Prostate gland (tissue), 2 donors: ENCODE measurements at places on chromosomes 4 and X. TPM values are rescaled to one million over a fixed set of nuclear protein-coding genes. Genes with fewer than 3 reads are reported as not detected.

The ZCCHC12 gene
- not detected for total RNA-seq

The PPP1R2C gene
- total RNA-seq, result not detected

The NPY2R gene
- not detected for total RNA-seq

The POU3F4 gene
- not detected for total RNA-seq

The EPGN gene
- total RNA-seq, result not detected

The PCYT1B gene
- total RNA-seq, result 6.9 TPM

The CYTL1 gene
- 1.4 TPM for total RNA-seq

The FDCSP gene
- total RNA-seq, result not detected

The FGF13 gene
- 18.0 TPM for total RNA-seq

The GLOD5 gene
- not detected for total RNA-seq

The GAGE1 gene
- total RNA-seq, result 9.8 TPM

The ERCC6L gene
- total RNA-seq, result 0.59 TPM

The SPANXD gene
- total RNA-seq, result not detected

The ETDC gene
- not detected for total RNA-seq

DNA sequence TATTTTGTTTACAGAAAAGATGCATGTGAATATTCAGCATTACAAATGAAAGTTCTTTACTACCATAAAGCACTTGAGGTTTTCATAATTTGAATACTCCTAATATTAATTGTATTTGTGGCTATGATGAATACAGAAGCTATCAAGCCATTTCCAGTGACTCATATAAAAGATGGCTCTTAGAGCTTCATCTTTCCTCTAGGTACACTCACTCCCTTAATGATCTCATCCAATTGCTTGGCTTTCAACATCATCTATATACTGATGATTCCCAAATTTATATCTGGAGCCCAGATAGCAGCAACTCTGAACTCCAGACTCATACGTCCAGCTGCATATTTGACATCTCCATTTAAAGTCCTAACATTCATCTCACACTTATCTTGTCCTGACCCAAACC, 183.4 kb upstream of the FAM241A start:
- DNase-seq, result no peak

DNA sequence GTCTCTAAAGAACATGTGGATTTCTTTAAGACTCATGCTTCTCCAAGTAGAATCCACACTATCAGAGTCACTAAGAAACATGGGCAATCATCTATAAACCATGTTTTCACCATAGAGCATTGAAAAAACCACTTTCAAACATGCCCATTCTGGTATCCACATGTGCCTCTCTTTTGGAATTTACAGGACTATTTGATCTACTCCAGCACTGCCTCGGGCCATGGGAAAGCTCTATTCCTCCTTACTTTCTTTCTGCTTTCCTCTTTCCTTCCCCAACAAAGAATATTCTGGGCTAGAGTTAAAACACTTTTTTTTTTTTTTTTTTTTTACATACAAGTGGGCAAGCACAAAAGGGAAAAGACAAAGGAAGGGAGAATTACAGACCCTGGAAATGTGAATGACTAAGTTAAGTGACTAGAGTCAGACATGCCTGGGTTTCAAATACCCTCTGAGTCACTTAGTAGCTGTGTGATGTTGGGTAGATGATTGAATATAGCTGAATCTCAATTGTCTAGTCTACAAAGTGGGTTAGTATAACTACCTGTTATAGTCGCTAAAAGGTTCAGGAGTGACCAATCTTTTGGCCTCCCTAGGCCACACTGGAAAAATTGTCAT, 847.7 kb upstream of the INTU start:
- DNase-seq, result no peak

GRCh38 chr4:88746206-88746605, 48.6 kb upstream of the NAP1L5 start:
- no peak for DNase-seq

- DNase-seq, result no peak
Measured at GRCh38 chr4:189304809-189305208, 635.9 kb upstream of the FRG1 start.

GRCh38 chr4:37588150-37588549, 98.0 kb downstream of the RELL1 start:
- DNase-seq, result no peak

DNA sequence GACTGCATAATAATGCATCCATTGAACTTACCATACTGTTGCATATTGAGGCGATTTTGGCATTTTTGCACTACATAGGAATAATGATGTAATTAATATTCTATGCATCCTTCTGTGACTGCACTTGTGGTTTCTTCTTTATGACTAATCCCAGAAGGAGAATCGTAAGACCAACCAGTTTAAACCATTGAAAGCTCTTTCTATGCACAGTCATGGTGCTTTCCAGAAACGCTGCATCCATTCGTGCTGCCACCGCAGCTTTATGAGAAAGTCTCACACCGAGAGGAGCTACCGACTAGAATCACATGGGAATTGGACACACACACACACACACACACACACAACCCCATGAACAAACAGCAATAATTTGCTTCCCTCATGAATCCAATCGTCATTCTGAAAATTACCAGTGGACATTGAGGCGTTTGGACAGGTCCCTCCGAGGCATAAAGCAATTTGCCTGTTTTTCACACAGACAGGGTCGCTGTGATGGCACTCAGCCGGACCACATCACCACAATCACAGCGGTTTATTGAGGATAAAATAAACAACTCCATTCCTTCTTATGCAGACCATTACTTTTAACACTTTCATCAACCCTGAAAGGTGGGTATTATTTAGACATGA, 64.2 kb downstream of the PACRGL start:
- DNase-seq, result no peak

DNA sequence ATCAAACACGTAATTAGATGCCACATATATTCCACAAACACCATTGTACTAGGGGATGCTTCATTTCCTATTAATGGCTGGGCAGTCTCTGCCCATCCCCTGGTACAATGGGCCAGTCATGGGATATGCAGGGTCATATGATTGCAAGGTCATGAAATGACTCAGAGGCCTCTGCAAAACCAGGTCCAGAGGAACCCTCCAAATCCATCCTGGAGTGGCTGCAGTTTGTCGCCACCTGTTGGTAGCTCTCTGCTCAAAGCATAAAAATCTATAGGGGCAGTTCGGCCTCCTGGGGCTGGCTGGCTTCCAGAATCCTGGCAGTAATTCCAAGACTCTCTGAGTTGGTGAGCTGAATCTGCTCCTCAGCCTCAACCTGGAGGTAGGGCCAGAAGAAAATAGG, 22.9 kb upstream of the PUDP start:
- no peak for DNase-seq

GRCh38 chr4:61507091-61507490, 307.0 kb downstream of the ADGRL3 start:
- DNase-seq, result no peak

DNA sequence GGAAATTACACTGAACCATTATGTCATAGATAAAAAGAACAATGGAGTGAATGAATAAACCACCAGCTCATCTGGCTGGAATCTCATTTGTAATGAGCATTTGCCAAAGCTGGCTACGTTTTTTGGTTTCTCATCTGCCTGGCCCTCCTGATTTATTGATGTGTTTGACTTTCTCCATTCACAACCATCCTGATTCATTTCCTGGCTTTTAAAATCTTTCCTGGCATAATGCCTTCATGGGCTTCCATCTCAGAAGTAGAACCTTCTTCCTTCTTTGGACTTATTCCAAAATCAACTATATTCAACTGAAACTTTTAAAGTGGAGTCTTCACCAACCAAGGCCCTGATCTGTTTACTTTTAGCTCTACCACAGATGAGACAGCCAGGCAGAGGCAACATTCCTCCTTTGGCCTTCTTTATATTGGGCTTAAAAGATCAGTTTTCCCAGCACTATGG, 36.0 kb upstream of the ARSJ start:
- peak; percentile 43 for DNase-seq

DNA sequence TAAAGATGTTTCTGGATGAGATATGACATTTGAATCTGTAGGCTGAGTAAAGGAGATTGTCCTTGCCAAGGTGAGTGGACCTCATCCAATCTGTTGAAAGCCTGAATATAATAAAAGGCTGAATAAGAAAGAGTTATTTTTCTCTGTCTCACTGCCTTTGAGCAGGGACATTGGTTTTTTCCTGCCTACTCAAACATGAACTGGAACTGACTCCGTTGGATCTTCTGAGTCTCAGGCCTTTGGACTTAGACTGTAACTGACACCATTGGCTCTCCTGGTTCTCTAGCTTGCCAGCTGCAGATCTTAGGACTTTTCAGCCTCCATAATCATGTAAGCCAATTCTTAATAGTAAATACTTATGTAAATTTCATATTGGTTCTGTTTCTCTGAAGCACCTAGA, 43.5 kb downstream of the PPEF2 start:
- DNase-seq, result no peak

DNA sequence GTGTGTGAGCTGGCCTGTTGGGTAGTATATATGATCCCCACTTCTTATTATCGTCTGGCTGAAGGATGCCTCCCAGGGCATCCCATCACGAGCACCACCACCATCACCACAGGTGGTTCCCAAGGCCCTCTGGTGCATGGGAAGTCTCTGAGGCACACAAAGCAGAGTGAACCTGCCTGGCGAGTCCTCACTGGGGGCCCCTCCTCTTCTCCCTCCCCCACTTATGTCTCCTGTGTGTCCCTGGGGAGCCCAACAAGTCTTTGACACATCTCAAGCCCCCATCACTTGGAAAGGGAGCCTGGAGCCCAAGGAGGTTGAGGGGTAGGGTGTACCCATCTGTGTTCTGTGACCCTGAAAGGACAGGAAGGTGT, 45.5 kb upstream of the NKX1-1 start:
- no peak for DNase-seq

- no peak for DNase-seq
Measured at GRCh38 chrX:38061335-38061734, 55.0 kb downstream of the SYTL5 start.

DNA sequence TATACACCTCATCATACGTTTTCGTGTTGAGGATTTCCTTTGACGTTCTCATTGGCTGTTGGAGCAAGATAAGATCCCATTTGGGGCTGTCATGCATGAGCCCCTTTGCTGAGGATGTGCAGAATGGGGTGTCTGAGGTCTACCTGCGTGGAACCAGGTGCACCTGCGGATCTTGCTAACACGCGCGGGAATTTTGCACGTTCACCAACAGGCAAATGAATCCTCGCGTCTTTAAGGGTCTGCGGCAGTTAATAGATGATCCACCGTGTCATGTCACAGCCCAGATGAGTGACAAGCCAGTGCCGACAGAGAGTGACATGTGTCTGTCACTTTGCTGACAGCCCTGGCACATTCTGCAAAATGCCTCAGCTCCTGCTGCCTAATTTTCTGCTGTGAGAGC, 56.3 kb upstream of the SHOX start:
- no peak for DNase-seq

GRCh38 chr4:189322426-189322825, 618.2 kb upstream of the FRG1 start:
- DNase-seq, result no peak

GRCh38 chr4:189364032-189364449, 576.6 kb upstream of the FRG1 start:
- DNase-seq, result no peak

GRCh38 chr4:150773729-150774449, 191.9 kb downstream of the MAB21L2 start:
- no peak for DNase-seq

- DNase-seq, result no peak
Measured at GRCh38 chrX:153214934-153215333, 35.9 kb downstream of the MAGEA1 start.

DNA sequence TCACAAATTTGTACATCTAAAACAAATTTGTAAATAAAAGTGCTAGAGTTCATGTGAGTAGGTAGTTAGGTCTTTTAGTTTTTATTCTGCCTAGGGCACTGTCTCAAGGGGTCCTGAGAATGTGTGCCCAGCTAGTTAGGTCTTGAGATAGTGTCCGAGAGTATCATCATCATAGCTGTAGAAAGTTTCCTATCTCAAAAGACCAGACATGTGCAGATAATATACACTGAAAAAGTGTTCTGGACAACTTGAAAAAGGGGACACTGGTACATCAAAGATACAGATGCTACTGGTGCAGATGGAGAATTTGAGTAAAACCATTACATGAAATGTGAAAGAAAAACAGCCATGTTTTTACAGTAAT, 1.8 kb upstream of the ZCCHC4 start:
- no peak for DNase-seq

DNA sequence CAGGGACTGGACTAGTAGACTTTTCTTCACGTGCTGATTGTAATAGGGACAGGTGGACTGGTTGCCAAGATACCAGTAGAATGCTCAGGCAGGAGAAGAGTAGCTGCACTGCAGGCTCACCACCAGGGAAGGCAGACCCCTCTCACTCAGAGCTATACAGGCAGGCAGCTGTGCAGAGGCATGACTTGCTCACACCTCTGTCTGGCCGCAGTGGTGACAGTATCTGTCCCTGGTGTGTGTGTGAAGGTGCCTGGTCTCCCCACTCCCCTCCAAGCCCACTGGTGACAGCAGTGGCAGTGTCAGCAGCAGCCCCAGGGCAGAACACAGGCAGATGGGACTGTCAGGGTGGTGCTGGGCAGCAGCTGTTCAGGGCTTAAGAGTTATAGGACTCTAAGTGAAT, 140.7 kb downstream of the RPS6KA6 start:
- DNase-seq, result no peak

- no peak for DNase-seq
Measured at GRCh38 chr4:41561244-41561643, 23.3 kb downstream of the LIMCH1 start.

DNA sequence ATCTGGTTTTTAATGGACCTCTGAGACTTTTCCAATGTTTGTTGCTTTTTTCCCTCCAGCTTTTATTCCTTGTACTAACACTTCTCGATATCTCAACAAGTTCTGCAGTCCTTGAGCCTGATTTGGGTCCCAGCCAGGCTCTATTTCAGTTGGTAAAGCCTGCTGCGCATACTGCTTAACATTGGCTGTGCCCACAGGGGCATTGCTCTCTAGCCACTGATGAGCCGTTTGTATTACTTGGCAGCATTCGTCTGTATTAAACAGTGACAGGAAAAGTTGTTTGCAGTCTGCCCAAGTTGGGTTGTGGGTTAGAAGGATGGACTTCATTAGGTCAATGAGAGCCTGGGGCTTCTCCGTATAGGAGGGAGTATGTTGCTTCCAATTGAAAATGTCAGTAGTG, 59.6 kb upstream of the XAGE1B start:
- DNase-seq, result no peak

DNA sequence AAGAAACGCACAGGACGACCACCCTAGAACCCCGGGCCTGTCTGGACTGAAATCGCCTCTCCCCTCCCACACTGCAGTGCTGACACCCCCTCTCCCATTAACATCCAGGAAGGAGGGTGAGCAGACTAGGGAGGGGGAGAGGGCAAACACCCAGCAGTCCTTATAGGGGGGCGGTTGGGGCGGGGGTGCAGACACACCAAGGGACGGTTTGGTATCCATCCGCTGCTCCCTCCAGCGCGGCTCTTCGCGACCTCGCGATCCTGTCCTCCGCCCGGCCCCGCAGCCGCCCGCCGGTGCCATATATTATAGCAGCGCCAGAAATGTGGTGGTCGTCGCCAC, 411 bp upstream of the GPRASP1 start:
- no peak for DNase-seq
